ENCODE measurements at places on chromosomes 1 and 21.

GRCh38 chr21:35727830-35728229, 332.5 kb downstream of the SETD4 start:
- no peak for DNase-seq

DNA sequence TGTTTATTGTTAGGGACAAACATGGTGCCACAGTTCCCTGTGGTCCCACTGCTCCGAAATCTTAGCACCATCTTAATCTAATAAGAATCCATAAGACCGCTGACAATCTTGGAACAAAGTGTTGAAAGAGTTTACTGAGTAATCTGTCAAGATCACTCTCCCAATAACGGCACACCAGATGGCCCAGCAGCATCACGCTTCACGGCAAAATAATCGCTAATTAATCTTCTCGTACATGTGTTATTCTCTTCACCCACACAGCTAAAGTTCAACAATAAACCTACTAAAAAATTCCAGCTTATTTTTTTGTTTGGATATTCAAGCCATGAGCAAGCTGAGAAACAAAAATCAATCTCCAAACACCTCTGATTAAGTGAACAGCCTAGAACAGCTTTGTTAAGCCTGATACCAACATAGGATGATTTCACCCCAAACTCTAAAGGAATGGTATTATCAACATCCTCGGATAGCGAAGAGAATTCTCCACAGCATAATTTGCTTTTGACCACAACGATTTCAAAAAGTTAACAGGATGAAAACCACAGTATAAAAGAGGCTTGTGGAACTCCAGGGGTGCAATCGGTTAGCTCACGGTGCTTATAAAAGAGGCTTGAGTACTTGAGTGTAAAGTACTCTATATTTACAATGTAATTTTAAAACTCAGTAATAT, 329.9 kb upstream of the GREM2 start:
- DNase-seq = no peak

- DNase-seq = no peak
Observed at GRCh38 chr1:172255223-172255560, 165.3 kb upstream of the C1orf105 start.

DNA sequence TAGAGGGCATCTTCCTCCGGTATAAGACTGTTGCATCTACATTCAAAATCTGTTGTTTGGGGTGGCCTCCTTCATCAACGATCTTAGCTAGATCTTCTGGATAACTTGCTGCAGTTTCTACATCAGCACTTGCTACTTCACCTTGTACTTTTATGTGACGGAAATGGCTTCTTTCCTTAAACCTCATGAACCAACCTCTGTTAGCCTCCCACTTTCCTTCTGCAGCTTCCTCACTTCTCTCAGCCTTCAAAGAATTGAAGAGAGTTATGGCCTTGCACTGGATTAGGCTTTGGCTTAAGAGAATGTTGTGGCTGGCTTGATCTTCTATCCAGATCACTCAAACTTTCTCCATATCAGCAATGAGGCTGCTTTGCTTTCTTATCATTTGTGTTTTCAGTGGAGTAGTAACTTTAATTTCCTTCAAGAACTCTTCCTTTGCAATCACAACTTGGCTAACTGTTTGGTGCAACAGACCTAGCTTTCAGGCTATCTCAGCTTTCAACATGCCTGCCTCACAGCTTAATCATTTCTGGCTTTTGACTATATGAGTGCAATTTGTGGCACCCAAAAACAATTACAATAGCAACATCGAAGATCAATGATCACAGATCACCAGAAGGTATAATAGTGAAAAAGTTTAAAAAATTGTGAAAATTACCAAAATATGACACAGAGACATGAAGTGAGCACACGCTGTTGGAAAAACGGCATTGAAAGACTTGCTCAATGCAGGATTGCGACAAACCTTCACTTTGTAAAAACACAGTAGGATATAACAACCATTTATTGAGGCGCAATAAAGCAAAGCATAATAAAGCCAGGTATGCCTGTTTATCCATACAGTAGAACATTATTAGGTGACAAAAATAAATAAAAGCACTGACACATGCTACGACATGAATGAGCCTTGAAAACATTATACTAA, 56.7 kb upstream of the GFI1 start:
- no peak for DNase-seq

GRCh38 chr1:112114540-112114939, 125.1 kb upstream of the KCND3 start:
- DNase-seq = no peak

DNA sequence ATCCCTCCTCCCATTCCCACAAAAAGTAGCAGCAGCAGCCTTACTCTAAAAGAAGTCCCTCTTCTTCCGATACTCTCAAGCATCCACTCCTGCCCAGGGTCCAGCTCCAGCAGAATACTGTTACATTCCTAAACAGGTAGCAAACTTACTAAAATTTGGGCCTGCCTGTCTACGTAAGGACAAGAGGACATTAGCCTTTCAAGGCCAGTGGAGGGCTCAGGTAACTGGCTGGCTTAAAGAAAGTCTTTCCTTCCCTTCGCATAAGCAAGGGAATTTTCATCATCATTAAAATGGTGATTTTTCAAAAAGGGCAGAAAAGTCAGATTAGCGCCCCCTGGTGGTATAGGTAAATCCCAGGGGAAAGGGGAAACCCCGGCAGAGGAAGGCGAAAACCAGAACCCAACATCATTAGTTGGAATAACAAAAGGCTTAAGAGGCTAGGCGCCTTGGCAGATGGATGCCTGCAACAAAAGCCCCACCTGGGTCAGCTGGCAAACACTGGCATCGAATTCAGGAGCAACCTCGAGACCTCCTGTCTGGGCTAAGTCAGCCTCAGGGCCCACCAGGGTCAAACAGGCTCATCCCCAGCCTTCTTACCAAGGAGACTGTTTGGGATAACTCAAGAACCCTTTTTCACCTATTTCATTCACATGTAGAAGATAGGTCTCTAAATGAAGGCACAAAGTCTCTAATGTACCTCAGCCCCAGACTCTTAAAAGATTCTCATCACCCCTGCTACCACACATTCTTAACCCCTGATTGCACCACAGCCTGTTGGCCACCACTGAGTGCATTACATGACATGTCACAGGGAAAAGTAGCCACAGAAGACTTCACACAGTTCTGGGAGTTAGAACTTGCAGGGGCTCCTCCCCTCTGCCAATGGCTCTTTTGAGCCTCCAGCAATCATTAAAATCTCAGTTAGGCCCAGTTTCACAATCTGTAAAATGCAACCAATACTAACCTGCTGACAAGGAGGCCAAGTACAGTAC, 36.7 kb downstream of the ERI3 start:
- no peak for DNase-seq

DNA sequence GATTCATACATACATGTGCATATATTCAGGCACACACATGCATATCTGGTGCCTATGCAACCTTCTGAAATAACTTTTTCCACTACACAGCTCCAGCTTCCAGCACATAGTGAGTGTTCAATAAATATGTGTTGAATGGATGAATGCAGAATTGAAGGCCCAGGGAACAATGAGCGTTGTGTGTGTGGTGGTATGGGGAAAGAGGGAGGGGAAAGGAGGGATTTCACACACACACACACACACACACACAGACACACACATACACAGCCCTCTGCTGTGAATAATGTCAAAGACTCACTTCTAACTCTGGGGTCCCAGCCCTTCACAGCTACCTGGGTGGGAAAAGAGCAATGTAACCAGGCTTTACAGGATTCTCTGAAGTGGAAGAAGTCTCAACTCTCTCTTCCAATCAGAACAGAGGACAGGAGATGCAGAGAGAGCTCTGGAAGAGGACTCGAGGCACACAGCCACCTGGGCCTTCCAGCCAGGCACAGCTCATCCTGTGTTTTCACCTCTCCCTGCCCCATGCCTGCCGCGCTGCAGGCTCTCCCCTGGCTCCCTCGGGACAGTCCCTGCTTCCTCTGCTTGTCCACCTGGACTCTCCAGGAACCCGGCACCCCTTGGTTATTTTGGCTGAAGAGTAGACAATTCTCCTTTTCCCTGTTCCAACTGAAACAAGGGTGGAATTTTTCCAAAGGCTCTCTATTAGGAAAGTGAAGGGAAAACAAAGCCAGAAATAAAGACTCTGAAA, 5.4 kb upstream of the IGSF8 start:
- DNase-seq = no peak

- no peak for DNase-seq
Observed at GRCh38 chr1:51086496-51087271, 15.3 kb upstream of the C1orf185 start.

DNA sequence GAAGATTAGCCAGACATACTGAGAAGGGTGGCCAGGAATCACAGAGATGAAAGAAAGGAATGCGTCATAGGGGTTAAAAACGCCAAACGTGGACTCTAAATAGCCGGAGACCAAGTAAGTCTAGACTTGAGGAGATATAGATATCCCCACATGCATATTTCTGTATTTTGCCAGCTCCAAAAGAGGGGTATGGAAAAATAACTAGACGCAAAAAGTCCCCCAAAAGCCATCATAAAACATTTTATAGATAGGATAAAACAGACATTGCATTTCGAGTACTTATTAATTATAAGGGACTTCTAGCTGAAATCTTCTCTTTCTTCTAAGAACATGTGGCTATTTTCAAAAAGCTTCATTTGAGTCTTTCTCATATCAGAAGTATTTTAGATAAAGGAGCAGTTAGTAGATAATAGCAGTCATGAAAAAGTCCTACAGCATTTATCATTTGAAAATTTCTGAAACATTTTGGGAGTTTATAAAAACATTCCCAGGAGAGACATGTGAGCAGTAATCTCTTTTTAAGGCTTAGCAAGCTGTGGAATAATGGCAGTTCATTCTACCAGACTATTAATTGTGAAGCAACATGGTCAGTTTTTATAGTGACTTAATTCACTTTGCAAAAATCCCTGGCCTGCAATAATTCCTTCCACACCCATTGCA, 6.1 kb downstream of the KIF26B start:
- DNase-seq = no peak

GRCh38 chr1:24505816-24506215, 3.2 kb downstream of the RCAN3 start:
- no peak for DNase-seq

- DNase-seq = no peak
Observed at GRCh38 chr1:89557445-89557825, 32.8 kb downstream of the LRRC8B start.

- DNase-seq = no peak
Observed at GRCh38 chr1:93695411-93696005, 13.9 kb upstream of the BCAR3 start.

GRCh38 chr1:7228252-7228961, 443.2 kb downstream of the CAMTA1 start:
- DNase-seq = no peak

DNA sequence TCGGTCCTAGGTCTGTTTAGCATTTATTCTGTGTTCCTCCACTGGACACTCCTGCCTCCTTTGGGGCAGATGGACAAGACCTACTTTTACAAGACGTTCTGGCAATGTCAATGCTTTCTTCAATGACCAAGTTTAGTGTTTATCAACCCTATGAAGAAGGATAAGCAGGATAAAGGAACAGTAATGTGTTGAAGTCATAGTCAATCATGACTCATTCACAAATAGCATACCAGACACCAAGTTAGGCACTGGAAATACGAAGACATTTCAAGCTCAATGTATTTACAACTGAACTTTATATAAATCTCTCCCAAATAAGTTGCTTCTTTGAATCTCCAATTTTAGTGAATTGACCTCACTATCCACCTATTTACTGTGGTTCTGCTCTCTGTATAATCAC, 4.8 kb upstream of the SLC35D1 start:
- DNase-seq = no peak

GRCh38 chr1:246435421-246436041, 71.5 kb downstream of the SMYD3 start:
- no peak for DNase-seq

DNA sequence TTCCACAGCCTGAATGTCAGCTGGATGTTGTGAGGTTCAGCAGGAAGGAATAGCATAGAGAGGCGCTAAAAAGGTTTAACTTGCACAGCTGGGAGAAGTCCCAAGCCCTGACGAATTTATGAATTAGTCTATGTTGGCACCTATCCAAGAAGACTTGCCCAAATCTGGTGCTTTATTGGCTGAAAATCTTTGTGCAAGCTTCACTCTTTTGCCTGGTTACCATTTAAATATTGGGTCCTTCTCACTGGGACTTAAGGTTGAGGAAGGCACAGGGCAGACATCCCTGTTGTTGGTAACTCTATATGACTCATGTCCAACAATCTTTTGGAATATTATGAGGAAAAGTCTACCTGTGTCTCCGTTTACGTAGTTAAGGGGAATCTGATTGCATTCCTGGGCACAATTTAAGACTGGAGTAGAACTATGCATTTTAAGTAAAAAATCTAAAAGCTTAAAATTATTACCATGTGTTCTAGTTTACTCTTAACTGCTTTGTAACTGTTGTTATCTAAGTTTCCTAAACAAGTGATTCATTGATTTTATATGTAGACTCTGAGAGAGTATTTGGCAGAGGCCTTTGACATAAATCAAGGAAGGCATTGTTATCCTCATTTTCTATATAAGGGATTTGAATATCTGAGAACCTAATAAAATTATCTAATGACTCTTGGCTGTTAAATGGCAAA, 181.7 kb upstream of the DPYD start:
- no peak for DNase-seq

GRCh38 chr1:58815686-58816071, 31.8 kb upstream of the JUN start:
- DNase-seq = no peak
